ENCODE measurements at places on chromosomes 16 and 17. TPM values are rescaled to one million over a fixed set of nuclear protein-coding genes. Genes with fewer than 3 reads are reported as not detected.

The HS3ST2 gene
- 0.71 TPM for total RNA-seq

The KCNJ12 gene
- 1.00 TPM for total RNA-seq

The GCGR gene
- total RNA-seq: not detected

The NRN1L gene
- 0.21 TPM for total RNA-seq

The YPEL3 gene
- 14.5 TPM for total RNA-seq

The KRT25 gene
- total RNA-seq: not detected

The FNDC8 gene
- total RNA-seq: not detected

The FBXW10 gene
- total RNA-seq: 0.14 TPM

The CCDC200 gene
- total RNA-seq: not detected

The CRHR1 gene
- not detected for total RNA-seq

The TAC4 gene
- total RNA-seq: not detected

The RNU2-1 gene
- not detected for total RNA-seq

The ST6GALNAC2 gene
- 114 TPM for total RNA-seq

The GDPD3 gene
- 1.8 TPM for total RNA-seq

The G6PC1 gene
- total RNA-seq: not detected

The NPIPA3 gene
- 1.1 TPM for total RNA-seq

The MT1G gene
- total RNA-seq: 0.68 TPM

The OR2C1 gene
- total RNA-seq: not detected

The PLXDC1 gene
- not detected for total RNA-seq

The IGFBP4 gene
- 18.5 TPM for total RNA-seq

The CNEP1R1 gene
- total RNA-seq: 25.5 TPM

The EVI2A gene
- not detected for total RNA-seq

The TP53TG3 gene
- total RNA-seq: not detected

The EXOC7 gene
- 66.5 TPM for total RNA-seq

The RIPOR1 gene
- 13.0 TPM for total RNA-seq

The GPR179 gene
- total RNA-seq: 0.14 TPM

The PARN gene
- total RNA-seq: 29.7 TPM

The HOXB2 gene
- not detected for total RNA-seq

The CD7 gene
- total RNA-seq: not detected

The KRTAP4-1 gene
- not detected for total RNA-seq

The TPSG1 gene
- not detected for total RNA-seq

The PDP2 gene
- total RNA-seq: 17.0 TPM

Data from nasal cavity respiratory epithelium epithelial cell of viscerocranial mucosa (primary cell).